ENCODE measurements at places on chromosomes 5 and 9. TPM values are rescaled to one million over a fixed set of nuclear protein-coding genes. Genes with fewer than 3 reads are reported as not detected.

- H3K27me3 ChIP-seq: no peaks in the 10 kb centered on the region
- H3K4me1 ChIP-seq: peaks cover 49% of the 10 kb centered on the region
- H3K4me3 ChIP-seq: no peak overlapping the region
- H3K27ac ChIP-seq: no peak overlapping the region
Measured at GRCh38 chr9:114497236-114497635, 8.0 kb downstream of the WHRN start.

GRCh38 chr5:57216714-57217113, 42.9 kb downstream of the GPBP1 start:
- peak overlapping the region; percentile 80 for H3K27ac ChIP-seq
- no peak overlapping the region for H3K4me3 ChIP-seq
- no peak for DNase-seq
- peaks cover 58% of the 10 kb centered on the region for H3K4me1 ChIP-seq

GRCh38 chr9:115941561-115942315, 211.9 kb upstream of the PAPPA start:
- DNase-seq: no peak
- no peaks in the 10 kb centered on the region for H3K36me3 ChIP-seq
- H3K4me3 ChIP-seq: no peak overlapping the region
- no peak overlapping the region for H3K27ac ChIP-seq
- H3K27me3 ChIP-seq: peaks cover 1% of the 10 kb centered on the region

GRCh38 chr9:97525451-97525850, 24.0 kb downstream of the TMOD1 start:
- no peak overlapping the region for H3K27ac ChIP-seq
- H3K4me1 ChIP-seq: peaks cover 5% of the 10 kb centered on the region
- H3K4me3 ChIP-seq: no peak overlapping the region
- H3K27me3 ChIP-seq: no peaks in the 10 kb centered on the region

DNA sequence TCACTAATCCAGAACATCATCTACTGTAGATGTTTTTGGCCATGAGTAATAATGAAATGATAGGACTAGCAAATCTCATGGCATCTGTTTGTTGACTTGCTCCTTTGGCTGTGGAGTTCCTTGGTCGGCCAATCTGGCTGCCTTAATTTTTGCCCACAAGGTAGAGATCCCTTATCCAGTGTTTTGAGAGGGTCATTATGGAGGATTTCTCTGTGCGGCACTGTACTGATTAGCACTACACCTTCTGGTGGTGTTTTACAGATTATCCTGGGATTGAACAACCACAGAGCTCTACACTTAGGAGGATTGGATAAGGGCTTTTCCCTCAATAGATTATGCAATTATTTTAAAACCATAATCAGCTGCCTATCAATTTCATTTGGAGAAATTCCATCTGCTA, 3.2 kb upstream of the ENHO start:
- peaks cover 22% of the 10 kb centered on the region for H3K27me3 ChIP-seq
- H3K27ac ChIP-seq: no peak overlapping the region
- no peak overlapping the region for H3K4me3 ChIP-seq
- no peaks in the 10 kb centered on the region for H3K36me3 ChIP-seq

- no peaks in the 10 kb centered on the region for H3K4me1 ChIP-seq
- H3K36me3 ChIP-seq: no peaks in the 10 kb centered on the region
- H3K27me3 ChIP-seq: peaks cover 15% of the 10 kb centered on the region
Measured at GRCh38 chr9:76720245-76720644, 44.0 kb upstream of the PCA3 start.

DNA sequence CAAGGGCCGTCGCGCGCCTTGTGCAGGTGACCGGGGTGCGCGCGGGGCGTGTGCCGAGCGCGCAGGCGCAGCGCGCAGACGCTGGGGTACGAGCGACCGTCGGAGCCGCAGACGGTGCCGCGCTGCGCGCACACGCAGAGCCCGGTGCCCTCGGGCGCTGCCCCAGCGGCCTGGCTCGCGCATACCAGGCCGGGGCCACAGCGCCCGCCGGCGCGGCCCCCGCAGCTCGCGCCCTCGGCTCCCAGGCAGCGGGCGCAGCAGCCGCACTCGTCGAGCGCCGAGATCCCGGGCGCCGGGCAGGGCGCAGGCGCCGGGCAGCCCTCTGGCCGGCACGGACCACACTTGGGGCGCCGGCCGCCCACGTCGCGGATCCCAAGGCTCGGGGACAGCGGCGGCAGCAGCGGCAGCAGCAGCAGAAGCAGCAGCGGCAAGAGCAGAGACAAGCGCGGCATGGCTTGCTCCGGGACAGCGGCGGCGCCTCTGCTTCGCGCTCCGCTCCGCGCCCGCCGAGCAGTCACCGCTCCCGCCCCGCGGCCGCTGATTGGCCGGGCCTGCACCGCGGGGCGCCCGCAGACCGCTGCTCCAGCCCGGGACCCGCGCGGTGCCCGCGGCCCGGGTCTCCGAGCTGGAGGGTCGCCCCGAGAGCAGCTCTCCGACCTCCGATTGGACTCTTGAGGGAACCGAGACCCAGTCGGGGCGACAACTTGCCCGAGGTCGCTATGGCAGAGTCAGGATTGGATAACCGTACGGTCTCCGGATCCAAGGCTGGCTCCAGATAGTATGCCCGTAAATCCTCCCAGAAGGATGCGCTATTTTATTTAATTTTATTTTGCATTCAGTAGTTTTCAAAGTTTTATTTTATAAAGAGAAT, at the start of gene IGFBPL1:
Gene IGFBPL1, minus strand, starts transcription at position 482 of the 871 bp plus-strand sequence. Its CDS starts 30 bp downstream, at position 452.
- peak; percentile 7 for DNase-seq
- no peak within 1 kb of the TSS for H3K27ac ChIP-seq
- no peaks in the 10 kb centered on the region for H3K4me1 ChIP-seq

Gene AMBP
- total RNA-seq: not detected

Gene GMCL2
- total RNA-seq: not detected
